Cortex of kidney (tissue), 1 donor: ENCODE measurements at places on chromosomes 11 and 22.

DNA sequence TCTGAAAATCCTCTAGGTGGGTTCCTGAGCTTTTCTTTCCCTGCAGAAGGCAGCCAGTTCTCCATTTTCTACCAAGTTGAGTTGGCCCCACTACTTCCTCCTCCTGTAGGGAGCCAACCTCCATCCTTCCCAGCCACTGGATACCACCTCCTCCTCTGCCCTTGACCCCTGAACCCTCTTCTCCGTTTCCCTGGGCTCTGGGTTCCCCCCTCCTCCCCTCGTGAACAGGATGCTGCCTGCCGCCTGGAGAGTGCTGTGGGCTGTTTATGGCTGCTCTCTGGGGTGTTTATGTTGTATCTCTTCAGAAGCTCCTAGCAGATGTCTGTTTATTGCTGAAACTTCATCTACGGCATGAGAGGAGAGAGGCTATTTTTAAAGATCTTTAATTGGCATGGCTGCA, 8.6 kb downstream of the MICAL2 start:
- DNase-seq: no peak

DNA sequence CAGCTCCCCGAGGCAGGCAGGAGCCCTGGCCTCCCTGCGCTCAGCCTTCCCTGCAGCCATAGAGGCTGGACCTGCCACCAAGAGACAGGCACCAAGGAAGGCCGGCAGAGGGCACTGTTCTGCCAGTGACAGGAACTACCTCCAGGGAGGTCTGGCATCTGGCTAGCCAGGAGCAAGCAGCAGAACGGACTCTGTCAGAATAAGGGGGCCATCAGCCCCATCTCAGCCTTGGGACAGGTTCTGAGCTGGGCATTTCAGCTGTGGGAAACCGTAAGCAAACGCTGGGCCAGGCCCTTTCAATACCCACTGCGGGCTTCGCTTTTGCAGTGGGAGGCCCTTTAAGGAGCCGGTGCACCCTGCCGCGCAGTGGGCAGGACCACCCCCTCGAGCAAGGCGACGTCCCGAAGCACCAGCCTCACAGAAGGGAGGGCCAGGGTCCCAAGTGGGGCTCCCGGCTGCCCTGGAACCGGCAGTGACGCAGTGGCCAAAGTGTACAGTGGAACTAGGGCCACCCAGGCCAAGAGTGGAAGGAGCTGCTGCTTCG, 18.2 kb downstream of the IFT27 start:
- no peak for DNase-seq

DNA sequence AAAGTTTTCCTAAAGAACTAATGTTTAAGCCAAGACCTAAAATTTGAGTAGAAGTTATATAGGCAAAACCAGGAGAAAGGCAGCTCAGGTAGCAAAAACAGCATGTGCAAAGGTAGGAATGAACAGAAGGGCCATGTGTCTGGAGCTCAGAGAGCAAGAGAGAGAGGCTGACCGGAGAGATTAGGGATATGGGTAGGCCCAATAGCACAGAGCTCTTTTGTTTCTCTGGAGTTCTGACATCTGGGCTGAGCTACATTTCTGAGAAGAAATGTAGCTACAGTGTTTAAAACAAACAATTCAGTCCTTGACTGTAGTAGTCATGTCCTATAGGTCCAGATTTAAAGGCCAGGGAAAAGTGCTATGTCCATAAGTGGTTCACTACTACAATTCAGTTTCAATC, 4.5 kb downstream of the C11orf97 start:
- no peak for DNase-seq

- no peak for DNase-seq
Observed at GRCh38 chr11:46238078-46238966, 39.1 kb upstream of the CREB3L1 start.

- DNase-seq: no peak
Observed at GRCh38 chr11:65503368-65503948, 4.6 kb downstream of the MALAT1 start.

DNA sequence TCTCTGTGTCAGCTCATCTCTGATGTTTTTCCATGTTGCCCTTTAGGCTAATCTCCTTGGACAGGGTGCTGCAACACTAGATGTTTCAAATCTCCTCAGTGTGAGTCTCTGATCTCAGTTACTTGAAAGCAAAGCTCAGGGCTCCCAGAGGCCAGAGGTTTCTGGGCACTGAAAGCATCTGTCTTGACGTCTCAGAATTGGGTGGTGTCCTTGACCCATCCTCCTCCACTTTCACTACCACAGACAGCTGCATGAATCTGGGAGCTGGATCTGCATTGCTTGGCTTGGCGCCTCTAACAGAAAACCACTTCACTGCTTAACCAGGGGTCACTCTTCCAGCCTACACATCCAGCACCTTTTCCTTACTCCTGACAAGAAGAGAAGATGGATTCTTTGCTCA, 399.4 kb downstream of the NXPE2 start:
- DNase-seq: no peak

DNA sequence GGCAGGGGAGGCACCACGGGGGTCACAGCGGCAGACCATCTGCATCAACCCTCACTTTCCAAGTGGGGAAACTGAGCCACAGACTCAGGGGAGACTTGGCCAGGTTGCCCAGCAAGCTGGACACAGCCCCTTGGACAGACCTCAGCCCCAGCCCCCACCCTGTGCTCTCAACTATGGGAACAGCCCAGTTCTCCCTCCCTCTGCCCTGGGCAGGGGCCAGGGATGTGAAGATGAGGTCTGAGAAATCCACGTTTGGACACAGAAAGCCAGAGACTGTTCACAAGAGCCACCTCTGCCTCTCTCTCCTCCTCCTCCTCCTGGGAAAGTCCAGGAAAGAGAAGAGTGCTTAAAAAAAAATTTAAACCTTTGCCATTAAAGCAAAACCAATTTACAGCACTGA, 50.1 kb downstream of the ELFN2 start:
- DNase-seq: no peak
